SK-N-MC (cell line): ENCODE measurements at places on chromosomes 6 and 20.

DNA sequence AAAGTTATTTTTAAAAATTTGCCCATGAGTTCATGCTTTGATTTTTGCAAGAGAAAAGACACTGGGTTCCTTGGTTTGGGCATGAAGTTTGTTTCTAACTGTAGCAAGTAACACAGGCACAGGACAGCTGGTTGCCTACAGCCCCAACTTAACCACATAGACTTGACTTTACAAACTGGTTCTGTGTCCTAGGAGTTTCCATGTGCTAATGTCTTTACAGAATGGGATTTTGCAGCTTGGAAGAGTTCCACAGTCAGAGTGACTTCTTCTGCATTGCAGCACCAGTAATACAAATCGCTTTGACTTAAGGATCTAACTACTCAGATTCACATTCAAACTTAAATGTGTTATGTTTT, 44.3 kb downstream of the OR2B2 start:
- no peak for DNase-seq

GRCh38 chr6:129567374-129567773, 142.6 kb downstream of the ARHGAP18 start:
- no peak for DNase-seq

DNA sequence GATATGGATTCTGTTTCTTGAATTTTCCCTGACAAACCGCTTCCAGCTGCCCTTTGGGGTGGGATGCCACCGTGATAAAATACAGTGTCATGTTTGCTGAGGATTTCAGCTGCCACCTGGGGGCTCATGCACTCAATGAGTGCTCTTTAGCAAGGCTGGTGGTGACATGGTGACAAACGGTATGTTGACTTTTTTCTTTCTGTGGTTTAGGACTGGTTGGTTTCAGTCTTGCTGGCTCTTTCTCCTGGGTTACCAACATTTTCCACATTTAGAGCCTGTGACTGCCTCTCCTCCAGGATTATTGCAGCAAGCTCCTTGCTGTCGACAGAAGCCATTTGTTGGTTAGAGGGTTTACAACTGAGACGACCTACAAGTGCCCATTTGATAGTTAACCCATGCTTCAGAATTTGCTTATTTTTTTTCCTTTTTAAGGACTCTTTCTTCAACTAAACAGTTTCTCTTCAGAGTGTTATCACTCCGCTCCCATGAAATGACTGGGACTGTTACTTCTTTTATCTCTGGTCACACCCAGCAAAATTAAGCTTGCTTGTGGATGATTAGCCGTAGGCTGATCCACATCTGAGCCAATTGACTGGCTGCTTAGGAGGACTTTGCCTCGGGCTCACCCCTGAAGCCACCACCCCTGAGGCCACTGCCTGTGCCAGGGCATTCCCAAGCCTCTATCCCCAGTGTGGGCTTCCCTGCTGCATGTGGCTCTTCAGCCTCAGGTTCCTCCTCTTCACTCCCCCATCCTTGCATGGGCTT, 48.4 kb upstream of the CDYL start:
- no peak for DNase-seq

GRCh38 chr20:1893721-1894470, 1.3 kb upstream of the SIRPA start:
- no peak for DNase-seq

DNA sequence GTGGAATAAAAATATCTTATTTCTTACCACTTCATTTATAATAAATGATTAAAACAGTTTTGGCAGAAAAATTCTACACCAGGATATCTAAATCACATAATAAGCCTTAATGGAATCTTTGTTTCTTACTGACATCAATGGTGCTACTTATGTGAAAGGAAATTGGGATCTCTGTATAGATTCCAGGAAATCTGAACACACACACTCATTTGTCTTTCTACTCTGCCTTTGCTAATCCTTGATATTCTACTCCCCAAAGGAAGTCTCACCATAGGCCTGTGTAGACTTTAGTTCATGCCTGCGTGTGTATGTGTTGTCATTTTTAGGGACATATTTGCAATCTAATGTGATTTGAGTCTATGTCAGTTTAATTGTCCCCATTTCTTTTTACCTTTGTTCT, 7.9 kb downstream of the ADGRB3 start:
- DNase-seq: no peak
